SK-N-SH (cell line): ENCODE measurements at places on chromosomes 6 and 20. TPM values are rescaled to one million over a fixed set of nuclear protein-coding genes. Genes with fewer than 3 reads are reported as not detected.

The CTNNBL1 gene
- polyA plus RNA-seq = 29.5 and 34.4 TPM in 2 replicates

The C6orf47 gene
- polyA plus RNA-seq = 10.3 and 11.5 TPM in 2 replicates

The FAM217B gene
- 3.0 and 4.1 TPM in 2 replicates for polyA plus RNA-seq

The WASF1 gene
- polyA plus RNA-seq = 31.4 and 35.9 TPM in 2 replicates

The PRDM13 gene
- polyA plus RNA-seq = 0.02 TPM in 1 of 2 replicates, not detected in the other

The PCK1 gene
- polyA plus RNA-seq = not detected in 2 replicates

The GTSF1L gene
- polyA plus RNA-seq = not detected in 2 replicates

The ID1 gene
- 324 and 493 TPM in 2 replicates for polyA plus RNA-seq

The NRN1 gene
- 8.5 and 8.9 TPM in 2 replicates for polyA plus RNA-seq

The TXLNB gene
- polyA plus RNA-seq = 0.12 and 0.19 TPM in 2 replicates

The LY6G5C gene
- 0.60 and 1.1 TPM in 2 replicates for polyA plus RNA-seq

The ARHGAP40 gene
- 0.02 TPM in 1 of 2 replicates, not detected in the other for polyA plus RNA-seq

The GJA10 gene
- not detected in 2 replicates for polyA plus RNA-seq

The DYNLT2 gene
- 0.81 and 1.3 TPM in 2 replicates for polyA plus RNA-seq

The PRSS16 gene
- 0.05 and 0.07 TPM in 2 replicates for polyA plus RNA-seq
